Karpas-422 (cell line): ENCODE measurements at places on chromosomes 12 and 14.

GRCh38 chr14:67459336-67459735 is 29.2 kb downstream of the TMEM229B start:
- no peak for DNase-seq

GRCh38 chr12:28127455-28127854 is 62.8 kb upstream of the CCDC91 start:
- no peak for DNase-seq

DNA sequence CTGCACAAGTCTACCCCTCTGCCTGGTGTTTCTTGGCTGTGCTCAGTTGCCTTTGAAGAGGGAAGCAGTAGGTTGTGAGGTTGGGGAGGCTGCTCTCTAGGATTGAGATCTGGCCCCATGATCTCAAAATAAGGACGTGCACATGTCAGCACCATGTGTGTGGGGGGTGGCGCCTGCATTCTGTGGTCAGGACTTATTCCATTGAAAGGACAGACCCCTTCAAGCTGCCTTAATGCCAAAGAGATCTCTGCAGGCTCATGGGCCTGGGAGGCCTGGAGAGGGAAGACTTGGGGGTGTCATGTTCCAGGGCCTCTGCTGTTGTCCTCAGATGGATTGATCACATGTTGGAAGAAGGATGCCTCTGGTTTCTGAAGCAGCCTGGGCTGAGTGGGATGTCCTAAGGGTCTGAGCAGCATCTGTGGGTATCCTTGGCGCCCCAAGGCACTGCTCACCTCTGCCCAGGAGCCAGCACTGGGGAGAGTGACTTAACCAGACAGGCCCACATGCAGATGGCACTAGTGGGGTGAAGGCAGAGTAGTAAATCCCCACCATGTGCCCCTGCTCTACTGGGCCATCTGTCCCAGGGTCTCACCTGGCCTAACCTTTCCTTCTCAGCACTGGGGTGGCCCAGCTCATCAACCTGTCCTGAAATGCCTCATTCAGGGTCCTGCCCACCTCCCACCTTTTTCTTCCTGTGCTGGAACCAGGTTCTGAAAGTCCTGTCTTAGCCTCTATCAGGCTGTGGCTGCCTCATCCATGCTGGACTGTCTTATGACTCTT is 118.9 kb downstream of the ADGRD1 start:
- no peak for DNase-seq

DNA sequence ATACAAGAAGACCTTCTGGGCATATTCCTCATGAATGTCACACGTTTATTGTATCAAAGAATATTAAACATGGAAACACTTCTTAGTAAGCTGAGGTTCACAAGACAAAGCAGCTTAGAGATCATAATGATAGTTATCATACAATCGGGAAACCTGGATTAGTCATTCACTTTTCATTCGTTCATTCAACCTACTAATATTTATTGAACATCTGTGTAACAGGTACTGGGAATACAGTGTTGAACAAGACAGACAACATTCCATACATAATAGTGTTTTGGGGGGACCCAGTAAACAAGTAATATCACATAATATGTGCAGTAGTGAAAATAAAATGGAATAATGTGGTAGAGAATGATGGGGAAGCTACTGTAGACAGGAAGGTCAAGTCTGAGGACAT is 100.6 kb upstream of the GRIP1 start:
- DNase-seq = no peak

GRCh38 chr12:51371295-51371953 is 19.8 kb downstream of the GALNT6 start:
- DNase-seq = no peak

GRCh38 chr14:29205658-29206057 is 439.1 kb downstream of the FOXG1 start:
- DNase-seq = no peak

DNA sequence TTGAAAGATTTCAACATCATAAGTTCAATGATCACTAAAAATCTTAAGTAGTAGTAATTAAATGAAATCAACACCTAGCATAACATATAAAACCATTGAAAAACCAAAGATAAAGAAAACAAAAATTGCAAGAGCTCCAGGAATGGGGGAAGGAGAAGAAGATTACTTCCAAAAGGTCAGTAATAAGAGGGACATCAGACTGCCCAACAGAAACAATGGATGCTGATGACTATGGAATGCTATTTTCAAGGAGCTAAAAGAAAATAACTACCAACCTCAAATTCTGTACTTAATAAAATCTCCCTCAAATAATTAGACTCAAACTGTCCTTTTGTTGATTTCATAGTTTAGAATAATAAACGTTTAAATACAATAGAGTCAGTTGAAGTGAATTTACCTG is 314.5 kb upstream of the LMO3 start:
- DNase-seq = no peak

DNA sequence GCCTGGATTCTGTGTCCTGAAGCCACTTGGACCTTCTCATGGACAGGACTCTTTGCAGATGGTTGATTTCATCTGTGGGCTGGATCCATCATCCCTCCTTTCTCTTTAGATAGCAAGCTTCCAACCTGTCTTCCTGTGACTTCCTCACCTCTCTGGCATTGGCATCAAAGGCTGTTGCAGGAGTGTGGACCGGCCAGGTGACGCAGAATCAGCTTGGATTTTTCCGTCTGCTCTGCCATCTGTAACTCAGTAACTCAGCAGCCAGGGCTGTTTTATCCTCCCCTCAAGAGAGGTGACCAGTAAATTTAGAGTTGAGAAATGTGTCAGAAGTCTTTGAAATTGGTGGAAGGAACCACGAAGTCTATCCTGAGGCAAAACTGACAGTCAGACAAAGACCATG is 701.7 kb upstream of the TMEM132C start:
- no peak for DNase-seq

DNA sequence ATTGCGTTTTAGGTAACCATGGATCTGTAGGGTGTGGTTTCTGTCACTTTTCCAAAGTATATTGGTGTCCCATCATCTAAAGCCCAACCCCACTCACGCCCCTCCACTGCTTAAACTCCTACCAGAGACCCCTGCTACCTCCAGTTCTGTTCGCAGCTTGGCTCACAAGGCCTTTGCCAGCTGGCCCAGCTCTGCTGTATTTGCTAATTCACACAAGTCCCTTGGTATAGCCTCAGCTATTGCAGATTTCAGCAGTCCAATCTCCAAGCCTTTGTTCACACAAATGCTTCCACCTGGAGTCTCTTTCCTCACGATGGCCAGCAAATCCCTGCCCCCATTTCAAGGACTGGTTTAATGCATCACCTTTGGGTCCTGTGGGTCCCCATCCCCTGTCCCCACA is 24.2 kb downstream of the ISCA2 start:
- DNase-seq = no peak

GRCh38 chr12:96132819-96133218 is 61.4 kb upstream of the ELK3 start:
- peak; percentile 49 for DNase-seq

DNA sequence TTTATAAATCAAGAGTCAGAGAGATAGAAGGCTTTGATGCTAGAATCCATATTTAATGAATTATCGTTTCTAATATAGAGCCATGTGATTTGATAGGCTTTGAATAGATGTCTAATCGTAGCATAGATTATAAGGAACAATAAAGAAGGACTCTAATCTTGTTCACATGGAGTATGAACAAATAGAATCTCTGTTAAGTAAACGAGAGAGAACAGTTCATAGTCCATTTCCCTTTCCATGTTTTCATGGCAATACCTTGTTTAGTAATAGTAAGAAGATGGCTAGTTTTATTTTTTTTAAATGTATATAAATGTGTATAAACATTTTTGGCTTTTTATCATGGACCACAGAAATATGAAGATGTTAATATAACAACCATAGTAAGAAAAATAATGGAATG is 32.3 kb upstream of the RAD51AP1 start:
- no peak for DNase-seq

- DNase-seq = no peak
Observed at GRCh38 chr14:61377749-61378148, 56.4 kb downstream of the PRKCH start.

DNA sequence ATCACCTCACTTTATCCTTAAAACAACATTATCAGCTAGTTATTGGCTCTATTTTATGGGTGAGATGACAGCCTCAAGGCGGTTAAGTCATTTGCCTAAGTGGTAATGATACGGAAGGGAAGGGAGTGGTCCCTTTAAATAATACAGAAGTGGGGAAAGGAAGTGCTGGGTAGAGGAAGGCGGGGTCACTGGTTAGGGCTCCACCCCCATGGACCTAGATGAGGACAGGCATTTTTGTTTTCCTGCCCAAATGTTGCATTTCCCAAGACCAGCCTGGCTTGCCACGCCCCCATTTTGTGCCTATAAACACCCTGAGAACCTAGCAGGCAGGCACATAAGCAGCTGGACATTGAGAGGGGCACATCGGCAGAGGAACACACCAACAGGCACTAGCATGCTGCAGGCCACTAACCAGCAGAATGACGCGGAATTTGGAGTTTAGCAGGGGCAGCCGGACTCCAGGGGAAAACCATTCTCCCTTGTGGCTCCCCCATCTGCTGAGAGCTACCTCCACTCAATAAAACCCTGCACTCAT is 100.9 kb downstream of the EPS8 start:
- DNase-seq = no peak

- DNase-seq = no peak
Observed at GRCh38 chr12:95546491-95546813, 4.8 kb downstream of the USP44 start.
